ENCODE measurements at places on chromosomes 3 and 15.

DNA sequence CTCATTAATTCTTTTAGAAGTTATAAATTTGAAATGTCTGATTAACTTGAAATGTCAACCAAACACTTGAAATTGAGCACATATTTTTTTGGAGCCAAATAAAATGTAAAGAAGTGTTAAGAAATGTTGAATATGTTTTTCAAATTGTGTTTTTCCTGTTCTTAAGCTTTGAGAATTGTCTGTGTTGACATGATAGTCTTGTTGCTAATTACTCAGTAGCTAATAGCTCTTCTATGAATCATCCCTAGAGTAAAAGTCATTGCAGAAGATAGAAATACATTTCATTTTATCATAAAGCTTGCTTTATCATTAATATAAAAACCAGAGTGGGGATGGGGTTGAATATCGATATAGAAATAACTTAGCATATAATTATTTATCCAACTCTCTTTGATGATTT, 41.9 kb upstream of the ABHD10 start:
- no peak for DNase-seq

DNA sequence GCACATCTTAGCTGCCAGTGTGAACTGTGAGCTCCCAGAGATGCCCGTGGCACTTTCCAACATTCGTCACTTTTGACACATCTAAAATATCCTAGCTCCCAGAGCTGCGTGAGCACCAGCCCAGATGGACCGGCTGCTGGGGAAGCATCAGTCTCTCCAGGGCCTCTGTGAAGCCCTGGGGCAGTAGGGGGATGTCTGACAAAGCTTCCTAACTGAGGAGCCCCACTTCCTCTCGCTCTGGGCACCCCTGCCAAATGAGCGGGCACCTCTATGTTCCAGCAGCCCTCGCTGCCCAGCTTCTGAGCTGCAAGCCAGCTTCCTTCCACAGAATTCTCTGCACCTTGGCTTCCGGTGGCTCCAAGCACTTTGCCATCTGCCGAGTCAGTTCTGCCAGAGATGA, 91.1 kb downstream of the LIPC start:
- no peak for DNase-seq

DNA sequence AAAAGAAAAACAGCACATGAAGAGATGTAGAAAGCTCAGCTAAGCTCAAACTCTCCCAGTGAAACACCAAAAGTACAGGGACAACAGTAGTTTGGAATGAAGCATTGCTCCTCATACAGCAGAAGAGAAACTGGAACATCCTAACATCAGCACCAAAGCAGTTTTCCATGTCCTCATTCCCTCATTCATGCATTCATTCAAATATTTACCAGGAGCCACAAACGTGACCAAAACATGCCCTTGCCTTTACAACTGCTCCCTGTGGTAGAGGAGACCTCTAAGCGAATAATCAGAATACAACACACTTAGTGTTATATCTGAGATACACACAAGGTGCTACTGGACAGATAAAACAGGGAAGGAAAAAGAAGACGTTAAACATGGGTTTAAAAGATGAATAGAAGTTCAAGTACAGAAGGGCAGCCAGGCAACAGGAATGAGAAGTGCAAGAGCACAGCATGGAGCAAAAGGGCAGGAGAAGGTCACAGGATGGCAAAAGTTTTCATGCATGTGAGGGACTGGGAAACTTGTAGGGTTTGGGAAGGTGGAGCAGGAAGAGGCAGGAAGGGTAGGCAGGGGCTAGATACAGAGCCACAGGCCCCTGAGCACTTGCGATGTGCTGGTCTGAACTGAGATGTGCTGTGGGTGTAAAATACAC, 58.5 kb upstream of the LMCD1 start:
- peak; percentile 13 for DNase-seq

- no peak for DNase-seq
These were observed 66.8 kb downstream of the CHRNA7 start for GRCh38 chr15:32096916-32097617.

DNA sequence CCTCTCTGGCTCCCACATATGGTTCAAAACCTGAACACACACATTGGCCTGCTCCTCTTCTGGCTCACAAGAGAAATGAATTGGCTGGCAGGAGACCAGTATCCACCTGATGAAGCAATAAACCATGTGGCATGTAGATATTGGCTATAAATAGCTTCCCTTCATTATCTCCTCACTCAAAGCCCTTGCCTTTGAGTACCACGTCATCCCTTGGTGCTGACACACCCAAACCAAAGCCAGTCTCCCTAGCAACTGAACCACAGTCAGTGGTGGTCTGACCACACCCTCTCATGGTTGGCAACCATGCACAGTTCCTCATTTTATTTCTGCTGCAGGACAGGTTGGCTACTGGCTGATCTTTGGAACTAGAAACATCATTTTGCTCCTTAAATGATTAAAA, 98.8 kb downstream of the ZNF621 start:
- DNase-seq = no peak

GRCh38 chr3:142270407-142270806, 45.0 kb upstream of the GK5 start:
- DNase-seq = no peak

DNA sequence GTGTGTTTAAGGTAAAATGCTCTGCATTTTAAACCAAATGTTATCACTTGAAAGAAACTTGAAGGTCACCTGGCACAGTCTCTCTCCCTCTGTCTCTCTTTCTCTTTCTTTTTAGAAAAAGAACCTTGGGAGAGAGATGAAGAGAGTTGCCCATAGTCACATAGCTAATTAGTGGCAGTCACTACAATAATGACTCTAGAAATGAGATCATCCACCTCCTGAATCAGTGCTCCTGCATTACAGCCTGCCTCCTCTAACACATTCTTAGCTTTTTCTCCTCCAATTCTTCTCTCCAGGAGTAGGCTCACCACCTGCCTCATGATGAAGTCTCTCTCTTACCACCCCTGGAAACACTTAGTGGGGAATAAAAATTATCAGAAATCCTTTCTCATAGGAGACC, 2.5 kb downstream of the MYH15 start:
- no peak for DNase-seq

DNA sequence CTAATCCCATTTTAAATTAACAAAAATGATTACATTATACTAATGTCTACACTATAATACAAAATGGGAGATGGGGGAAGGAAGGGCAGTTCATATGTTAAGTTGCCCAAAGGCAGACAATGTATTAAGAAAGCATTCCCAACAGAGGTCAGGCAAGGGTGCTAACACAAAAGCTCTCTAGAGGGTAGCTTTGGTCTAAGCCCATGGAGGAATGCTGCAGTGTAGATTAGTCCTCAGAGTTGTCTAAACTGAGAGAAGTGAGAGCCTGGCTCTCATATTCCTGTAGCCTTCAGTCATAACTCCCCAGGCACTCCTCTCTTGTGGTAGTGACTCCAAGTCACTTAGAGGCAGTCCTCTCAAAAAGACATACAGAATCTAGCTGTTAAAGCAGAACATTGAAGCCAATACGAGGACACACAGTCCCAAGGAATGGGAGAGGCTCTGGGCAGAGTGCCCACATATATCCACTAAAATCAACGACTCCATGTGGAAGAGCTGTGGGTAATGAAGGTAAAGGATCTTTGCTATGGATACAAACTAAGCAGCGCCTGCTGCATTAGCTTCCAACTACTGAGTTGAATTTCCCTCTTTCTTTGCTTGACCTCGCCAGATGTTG, 14.5 kb downstream of the NEK10 start:
- no peak for DNase-seq

- no peak for DNase-seq
These were observed 450.3 kb upstream of the THRB start for GRCh38 chr3:24944805-24945520.

- DNase-seq = no peak
These were observed 51.6 kb upstream of the DUT start for GRCh38 chr15:48279608-48280007.

- no peak for DNase-seq
These were observed 63.6 kb downstream of the CYP11A1 start for GRCh38 chr15:74303741-74304309.

- no peak for DNase-seq
These were observed 679 bp upstream of the MYD88 start for GRCh38 chr3:38137615-38138348.

Data from NCI-H774 (cell line).